Effector memory CD4-positive, alpha-beta T cell (primary cell): ENCODE measurements at places on chromosomes 12 and 14.

DNA sequence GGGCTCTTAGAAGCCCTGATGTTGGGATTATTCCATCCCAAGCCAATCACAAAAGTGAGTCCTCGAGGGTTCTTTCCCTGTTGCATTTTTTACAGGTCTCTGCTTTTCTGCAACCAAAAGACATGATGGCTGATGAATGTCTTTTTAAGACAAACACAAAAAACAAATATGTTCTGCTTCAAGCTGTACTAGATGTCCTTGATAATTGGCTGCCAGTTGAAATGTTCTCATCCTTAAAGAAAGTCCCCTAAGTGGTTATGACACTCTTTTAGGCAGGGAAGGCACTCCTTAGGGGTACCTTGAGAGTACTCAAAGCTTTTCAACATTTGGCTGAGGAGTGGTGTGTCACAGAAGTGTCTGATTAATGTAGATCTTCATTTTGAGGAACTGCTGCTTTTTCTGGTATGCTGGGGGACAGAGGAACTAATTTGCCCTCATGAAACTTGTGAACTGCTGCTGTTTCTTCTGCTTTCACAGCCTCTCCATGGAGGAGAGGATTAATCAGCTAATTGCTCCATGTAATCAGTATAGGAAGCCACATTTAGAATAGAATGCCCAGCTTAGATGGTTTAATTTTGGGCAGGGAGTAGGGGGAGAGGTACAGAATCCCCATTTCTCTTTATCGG is 22.8 kb upstream of the IGF1 start:
- no peak for DNase-seq

DNA sequence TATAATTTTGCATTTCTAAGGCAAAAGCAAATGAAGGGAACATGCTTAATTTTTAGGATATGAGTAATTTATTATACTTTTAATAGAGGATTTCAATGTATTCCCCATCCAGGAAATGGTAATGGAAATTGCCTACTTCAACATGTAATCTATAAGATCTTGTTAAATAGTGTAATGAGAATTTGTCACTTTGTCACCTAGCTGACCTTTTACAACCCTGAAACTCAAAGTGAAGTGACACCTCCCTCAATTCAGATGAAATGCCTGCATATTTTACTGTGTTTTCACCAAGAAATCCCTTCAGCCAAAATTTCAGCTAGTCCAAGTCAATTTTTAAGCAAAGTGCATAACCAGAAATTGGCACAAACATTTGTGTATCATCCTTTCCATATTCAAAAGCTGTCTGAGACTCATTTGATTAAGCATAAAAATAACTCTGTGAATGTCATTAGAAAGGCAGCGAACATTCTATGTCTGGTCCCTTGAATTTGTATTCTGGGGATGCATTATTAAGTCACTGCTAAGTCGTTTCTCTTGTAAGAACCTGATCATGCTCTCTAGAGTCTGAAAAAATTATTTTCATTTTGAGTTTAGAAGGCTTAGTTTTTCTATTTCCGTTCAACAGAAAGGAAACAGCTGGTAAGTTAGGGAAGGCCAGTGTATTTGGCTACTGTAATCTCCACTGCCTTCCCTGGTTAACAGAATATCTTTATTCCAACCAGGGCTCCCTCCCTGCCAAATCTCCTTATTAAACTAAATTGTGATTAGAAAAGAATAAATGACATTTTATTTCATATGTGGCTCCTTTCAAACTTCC is 100.8 kb downstream of the IGF1 start:
- DNase-seq: no peak

GRCh38 chr12:69290545-69291277 is 51.3 kb downstream of the CPSF6 start:
- DNase-seq: peak; percentile 42

- no peak for DNase-seq
Measured at GRCh38 chr14:23694085-23694948, 58.2 kb downstream of the DHRS2 start.

GRCh38 chr14:79254069-79254775 is 957.1 kb downstream of the DIO2 start:
- DNase-seq: no peak

DNA sequence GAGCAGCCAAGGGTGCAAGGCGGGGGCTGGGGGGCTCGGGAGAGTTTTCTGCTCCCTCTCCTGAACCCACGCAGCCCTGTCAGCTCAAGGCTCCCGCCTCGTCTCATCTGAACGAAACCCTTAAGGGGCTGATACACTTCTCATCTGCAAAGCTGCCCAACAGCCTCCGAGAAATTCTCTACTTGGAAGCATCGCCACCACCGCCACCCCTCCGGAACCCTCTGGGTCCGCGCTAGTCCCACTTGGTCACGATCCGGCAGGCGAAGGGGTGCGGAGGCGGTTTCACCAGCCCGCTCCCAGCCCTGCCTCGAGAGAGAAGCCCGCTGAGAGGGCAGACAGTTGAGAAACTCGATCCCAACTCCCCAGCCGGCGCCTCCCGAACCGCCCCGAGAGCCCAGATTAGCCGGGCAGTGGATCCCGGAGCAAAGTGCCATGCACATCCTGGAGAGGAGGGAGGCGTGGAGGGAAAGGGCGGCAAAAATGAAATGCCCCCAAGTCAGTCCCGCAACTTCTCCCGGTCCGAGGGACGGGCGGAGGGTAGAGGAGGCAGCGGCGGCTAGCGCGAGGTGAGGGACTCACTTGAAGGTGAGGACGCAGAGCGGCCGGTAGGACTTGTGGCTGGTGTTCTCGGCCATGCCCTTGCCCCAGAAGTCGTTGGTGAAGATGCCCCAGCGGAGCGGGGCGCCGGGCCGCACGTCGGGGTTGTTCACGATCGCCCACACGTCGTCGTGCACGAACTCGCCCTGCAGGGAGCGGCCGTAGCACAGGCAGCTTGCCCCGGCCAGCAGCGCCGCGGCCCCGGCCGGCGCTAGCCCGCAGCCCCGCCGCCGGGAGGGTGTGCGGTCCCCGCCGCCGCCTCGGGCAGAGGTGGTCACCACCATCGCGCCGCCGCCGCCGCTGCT is 620 bp downstream of the TMTC1 start:
- no peak for DNase-seq

DNA sequence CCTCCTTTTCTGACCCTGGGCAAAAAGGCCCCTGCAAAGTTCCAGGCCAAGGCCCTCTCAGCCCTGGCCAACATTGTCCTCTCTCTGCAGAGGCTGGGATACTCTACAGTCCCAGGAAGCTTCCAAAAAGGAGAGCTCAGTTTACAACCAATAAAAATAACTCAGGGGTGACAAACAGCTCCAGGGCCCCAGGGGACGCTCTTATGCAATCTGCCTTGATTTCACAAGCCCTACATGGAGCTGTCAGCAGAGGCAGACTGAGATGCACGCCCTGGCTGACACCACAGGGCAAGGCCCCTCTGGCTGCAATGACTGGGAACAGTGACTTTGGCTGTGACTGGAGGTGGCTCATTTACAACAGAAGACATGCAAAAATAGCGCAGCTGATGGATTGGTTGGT is 129.0 kb upstream of the MED13L start:
- no peak for DNase-seq

DNA sequence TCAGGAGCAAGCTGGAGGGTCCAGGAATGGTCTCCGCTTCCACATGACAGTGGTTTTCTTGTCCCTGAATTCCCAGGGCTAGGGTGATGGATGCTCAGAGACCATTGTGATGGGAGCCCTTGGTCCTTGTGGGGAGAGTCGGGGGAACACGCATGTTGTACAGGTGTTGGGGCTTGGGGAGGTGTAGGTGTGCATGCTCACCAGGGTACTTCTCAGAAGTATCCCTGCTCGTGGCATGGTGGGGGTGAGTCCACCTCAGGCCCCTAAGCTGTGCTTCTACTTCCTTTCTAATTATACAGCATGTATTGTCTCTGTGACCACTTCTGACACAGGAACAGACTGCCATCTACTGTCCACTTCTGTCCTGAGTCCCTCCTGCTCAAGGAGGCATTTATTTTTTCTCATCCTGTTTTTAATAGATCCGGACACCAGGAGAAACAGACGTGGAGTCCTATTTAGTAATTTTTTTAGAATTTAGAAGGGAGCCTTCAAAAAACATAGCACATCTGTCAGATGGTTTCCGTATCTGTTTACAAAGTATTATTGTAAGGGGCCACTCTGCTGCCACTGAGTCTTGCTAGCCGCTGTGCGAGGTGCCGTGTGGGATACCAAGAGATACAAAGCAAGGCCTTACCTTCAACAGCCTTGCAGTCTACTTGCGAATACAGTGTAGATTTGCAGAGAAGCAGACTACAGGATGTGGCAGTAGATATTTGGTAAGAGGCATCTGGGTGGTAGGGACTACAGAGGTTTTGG is 10.5 kb downstream of the NTF3 start:
- DNase-seq: no peak

DNA sequence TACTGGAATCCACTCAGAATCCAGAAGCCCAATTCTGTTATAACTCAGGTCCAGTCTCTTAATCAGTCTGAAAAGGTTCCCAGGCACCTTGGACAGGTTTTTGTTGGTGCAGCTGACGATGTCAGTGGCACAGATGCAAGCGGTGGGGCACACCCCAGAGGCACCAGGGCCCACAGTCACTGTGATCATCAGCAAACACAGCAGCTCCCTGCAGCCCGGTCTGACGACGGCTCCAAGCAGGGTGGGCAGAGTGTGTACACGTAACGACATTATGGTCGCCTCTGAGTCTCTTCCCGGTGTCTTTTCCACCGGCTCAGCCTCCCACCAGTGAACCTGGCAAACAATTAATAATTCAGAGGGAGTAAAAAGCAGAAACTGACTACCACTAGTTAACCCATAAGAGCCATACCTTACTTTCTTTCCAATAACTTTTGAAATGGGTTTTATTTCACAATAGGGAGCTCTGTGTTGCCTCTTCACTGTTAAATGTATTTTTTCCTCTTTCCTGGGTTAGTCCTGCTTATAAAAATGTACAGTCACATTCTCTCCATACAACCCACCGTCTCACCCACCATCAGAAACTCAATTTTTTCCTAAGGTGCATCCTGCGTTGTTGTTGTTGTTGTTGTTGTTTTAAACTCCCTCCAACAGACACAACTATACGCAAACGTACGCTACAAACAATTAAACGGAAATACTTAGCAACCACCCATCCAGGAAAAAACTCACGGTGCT is 521 bp upstream of the PCED1B start:
- DNase-seq: no peak

DNA sequence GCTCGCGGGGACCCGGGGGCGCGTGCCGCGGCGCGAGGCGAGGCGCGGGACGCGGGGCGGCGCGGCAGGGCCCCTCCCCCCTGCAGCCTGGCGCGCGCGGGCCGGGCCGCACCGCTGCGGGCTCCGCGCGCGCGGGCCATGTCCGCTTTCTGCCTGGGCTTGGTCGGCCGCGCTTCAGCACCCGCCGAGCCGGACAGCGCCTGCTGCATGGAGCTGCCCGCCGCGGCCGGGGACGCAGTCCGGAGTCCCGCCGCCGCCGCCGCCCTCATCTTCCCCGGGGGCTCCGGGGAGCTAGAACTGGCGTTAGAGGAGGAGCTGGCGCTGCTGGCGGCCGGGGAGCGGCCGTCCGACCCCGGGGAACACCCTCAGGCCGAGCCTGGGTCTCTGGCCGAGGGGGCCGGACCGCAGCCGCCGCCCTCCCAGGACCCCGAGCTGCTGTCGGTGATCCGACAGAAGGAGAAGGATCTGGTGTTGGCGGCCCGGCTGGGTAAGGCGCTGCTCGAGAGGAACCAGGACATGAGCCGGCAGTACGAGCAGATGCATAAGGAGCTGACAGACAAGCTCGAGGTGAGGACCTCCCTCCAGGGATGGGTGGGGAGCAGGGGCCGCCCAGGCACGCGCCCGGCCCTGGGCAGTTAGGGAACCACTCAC is 820 bp downstream of the BICDL1 start:
- peak; percentile 66 for DNase-seq

- no peak for DNase-seq
Measured at GRCh38 chr14:59333668-59334067, 131.5 kb downstream of the GPR135 start.

DNA sequence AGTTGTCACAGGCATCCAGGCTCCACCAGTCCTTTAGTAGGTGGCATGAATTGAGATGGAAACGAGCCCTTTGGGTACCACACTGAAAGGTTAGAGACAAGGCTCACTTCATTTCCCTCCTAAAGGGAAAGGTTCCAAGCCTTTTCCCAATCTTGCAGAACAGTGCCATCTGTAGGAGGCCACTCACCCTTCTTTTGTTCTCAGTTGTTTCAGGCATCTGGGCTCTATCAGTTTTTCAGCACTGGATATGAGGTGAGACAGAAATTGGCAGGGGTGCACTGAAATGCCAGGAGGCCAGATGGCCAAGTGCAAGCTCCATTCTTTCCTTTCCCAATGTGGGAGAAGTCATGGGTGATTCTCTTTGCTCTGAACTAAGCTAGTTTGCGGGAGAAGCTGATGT is 15.2 kb downstream of the FBXO33 start:
- DNase-seq: no peak

GRCh38 chr14:54922598-54922997 is 20.0 kb upstream of the GCH1 start:
- no peak for DNase-seq

DNA sequence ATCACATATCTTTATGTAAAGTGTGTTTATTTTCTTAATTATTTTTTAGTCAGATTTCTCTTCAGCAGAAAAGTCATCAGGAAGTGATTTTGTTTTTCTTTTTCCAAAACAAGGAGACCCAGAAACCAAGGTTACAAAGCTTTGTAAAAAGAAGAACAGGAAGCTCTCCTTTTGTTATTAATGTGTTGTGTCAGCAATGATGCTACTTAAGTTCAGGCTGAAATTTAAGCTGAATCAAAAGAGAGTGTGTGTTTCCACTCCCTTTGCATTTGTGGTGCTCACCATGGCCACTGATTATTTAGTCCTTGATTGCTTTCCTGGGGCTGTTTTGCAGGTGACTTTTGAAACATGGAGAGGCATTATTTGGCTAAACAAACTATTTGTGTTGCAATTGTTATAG is 155.3 kb upstream of the ATP2B1 start:
- DNase-seq: no peak

- no peak for DNase-seq
Measured at GRCh38 chr12:127750076-127750840, 516.7 kb upstream of the TMEM132C start.

DNA sequence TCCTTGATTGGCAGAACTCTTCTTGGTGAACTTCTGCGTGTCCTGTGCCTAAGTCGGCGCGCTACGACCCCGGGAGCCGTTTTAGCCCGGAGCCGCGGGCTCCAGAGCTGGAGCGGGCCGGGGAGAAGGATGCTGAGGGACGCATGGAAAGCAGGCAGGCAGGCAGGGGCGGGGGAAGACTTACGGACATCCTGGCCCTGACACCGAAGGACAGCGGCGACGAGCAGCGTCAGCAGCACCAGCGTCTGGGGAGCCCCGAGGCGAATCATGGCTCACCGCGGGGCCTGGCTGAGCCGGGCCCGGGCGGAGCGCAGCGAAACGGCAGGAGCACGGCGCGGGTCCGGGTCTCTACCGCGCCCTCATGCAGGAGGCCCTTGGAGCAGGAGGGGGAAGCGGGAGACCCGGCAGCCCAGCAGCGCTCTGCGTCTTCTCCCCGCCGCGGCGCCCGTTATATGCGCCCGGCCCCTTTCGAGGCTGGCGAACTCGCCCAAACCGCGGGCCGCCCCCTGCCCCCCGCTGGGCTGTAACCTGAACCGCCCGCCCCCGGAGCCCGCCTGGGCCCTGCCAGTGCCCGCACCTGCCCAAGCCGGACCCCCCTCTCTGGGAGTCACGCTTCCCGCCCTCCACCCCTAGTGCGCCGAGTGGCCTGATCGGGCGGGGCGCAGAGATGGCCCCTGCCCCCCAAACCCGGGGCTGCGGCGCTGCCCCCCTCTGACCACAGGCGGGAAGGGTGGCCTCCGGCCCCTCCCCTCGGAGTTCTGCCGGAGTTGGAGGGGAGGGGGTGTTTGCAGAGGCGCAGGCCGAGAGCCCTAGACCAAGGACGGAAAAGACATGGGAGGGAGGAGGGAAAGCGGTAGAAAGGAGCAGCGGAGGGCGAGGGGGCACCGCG is at the start of gene COL2A1:
Gene COL2A1, minus strand, starts transcription at position 424 of the 889 bp plus-strand sequence. Its CDS starts 155 bp downstream, at position 269.
- no peak for DNase-seq
